ENCODE measurements at places on chromosomes 3 and 15. TPM values are rescaled to one million over a fixed set of nuclear protein-coding genes. Genes with fewer than 3 reads are reported as not detected.

SLC9C1 gene
- total RNA-seq = not detected

SCN11A gene
- not detected for total RNA-seq

LRTM1 gene
- not detected for total RNA-seq

CACNA1D gene
- total RNA-seq = 0.98 TPM

SLC6A1 gene
- total RNA-seq = not detected

B2M gene
- total RNA-seq = 438 TPM

CBLB gene
- total RNA-seq = 14.5 TPM

RETNLB gene
- total RNA-seq = not detected

FBXL2 gene
- total RNA-seq = 7.8 TPM

CLDN18 gene
- not detected for total RNA-seq

VEPH1 gene
- total RNA-seq = 0.07 TPM

PGBD4 gene
- 1.5 TPM for total RNA-seq

LTF gene
- not detected for total RNA-seq

HCN4 gene
- 0.21 TPM for total RNA-seq

QARS1 gene
- total RNA-seq = 136 TPM

IFT80 gene
- total RNA-seq = 16.8 TPM

RLBP1 gene
- total RNA-seq = not detected

BTLA gene
- total RNA-seq = not detected

KLHL40 gene
- not detected for total RNA-seq

COL6A6 gene
- not detected for total RNA-seq

GOLGA8G gene
- total RNA-seq = not detected

CYP1A1 gene
- total RNA-seq = 3.1 TPM

TNFSF10 gene
- total RNA-seq = 0.10 TPM

CPNE9 gene
- 0.08 TPM for total RNA-seq

MAGEL2 gene
- not detected for total RNA-seq

TEX55 gene
- not detected for total RNA-seq

SERPINI2 gene
- total RNA-seq = not detected

C3orf85 gene
- total RNA-seq = not detected

ADAMTS7 gene
- total RNA-seq = 3.4 TPM

ECE2 gene
- total RNA-seq = not detected

CD86 gene
- not detected for total RNA-seq

DAPK2 gene
- total RNA-seq = 2.3 TPM

PRR20G gene
- total RNA-seq = not detected

CCDC50 gene
- total RNA-seq = 32.0 TPM

ONECUT1 gene
- 0.10 TPM for total RNA-seq

MCTP2 gene
- total RNA-seq = not detected

CCR8 gene
- total RNA-seq = not detected

TNIK gene
- 2.2 TPM for total RNA-seq

CFAP100 gene
- total RNA-seq = not detected

CNTN6 gene
- total RNA-seq = not detected

PPCDC gene
- total RNA-seq = 18.0 TPM

CADM2 gene
- total RNA-seq = 0.23 TPM

ATP2B2 gene
- 0.24 TPM for total RNA-seq

IMPG2 gene
- total RNA-seq = not detected

TNFAIP8L3 gene
- total RNA-seq = 4.4 TPM

FGF7 gene
- not detected for total RNA-seq

CLCN2 gene
- total RNA-seq = 4.7 TPM

EAF2 gene
- 2.8 TPM for total RNA-seq

CFAP91 gene
- total RNA-seq = 0.27 TPM

AGBL1 gene
- not detected for total RNA-seq

PLA2G4B gene
- 1.1 TPM for total RNA-seq

Measured in A549 treated with DMSO at 1 μM for 4 hours (cell line).